ENCODE measurements at places on chromosomes 3 and 15. TPM values are rescaled to one million over a fixed set of nuclear protein-coding genes. Genes with fewer than 3 reads are reported as not detected.

The SRGAP3 gene
- 1.3 TPM for polyA plus RNA-seq

The TMCO5A gene
- polyA plus RNA-seq = not detected

The FAN1 gene
- 6.5 TPM for polyA plus RNA-seq

The TCTA gene
- 27.4 TPM for polyA plus RNA-seq

The GPX1 gene
- polyA plus RNA-seq = 488 TPM

The KCTD6 gene
- 7.3 TPM for polyA plus RNA-seq

The KLF15 gene
- polyA plus RNA-seq = 2.4 TPM

The TUBGCP5 gene
- 4.6 TPM for polyA plus RNA-seq
